OCI-LY7 (cell line): ENCODE measurements at places on chromosomes 2 and 18. TPM values are rescaled to one million over a fixed set of nuclear protein-coding genes. Genes with fewer than 3 reads are reported as not detected.

GRCh38 chr18:60596928-60597327 lies 224.4 kb upstream of the MC4R start:
- no peak for DNase-seq

DNA sequence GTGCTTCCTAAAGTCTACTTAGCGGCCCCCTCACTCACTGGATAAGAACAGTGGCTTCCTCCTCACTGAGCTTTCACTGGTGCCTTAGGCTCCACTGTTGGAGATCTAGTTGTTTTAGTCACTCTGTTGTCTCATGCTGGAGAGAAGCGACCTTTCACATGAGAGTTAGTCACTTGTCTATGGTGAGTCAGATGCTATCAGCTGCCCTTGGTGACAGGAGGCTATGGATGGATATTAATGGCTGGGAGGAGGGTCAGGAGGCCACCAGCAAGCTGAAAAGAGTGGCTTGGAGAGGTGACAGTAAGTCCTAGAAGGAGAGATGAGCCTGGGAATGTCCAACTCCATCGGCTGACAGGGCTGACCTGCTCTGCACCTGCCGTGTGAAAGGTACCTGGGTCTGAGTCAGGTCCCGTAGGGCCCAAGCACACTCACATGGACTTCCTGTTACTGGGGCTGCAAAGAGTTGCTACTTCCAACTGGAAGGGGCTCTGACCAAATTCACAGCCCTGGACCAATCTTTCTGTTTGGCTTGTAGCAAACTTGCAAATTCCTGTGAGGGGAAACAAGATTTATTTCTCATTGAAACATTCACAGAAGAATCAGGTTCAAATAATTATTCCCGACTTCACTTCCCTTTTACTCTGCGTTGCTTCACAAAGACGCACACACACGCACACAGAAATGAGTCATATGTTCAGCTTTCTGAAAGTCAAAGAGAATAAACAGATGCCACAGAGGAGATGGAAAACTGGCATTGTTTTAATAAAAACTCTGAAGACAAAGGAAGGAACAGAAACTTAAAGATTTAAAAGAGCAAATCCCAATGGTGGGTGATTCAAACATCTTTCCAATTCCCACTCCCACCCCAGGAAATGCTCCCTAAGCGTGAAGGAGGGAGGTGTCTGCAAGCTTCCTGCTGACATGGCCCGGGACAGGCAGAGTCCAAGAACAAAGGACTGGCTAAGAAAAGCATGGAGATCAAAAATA lies 203.5 kb upstream of the TWIST2 start:
- no peak for DNase-seq

- no peak for DNase-seq
Measured at GRCh38 chr2:42979416-42979869, 187.1 kb upstream of the HAAO start.

ACTG2 gene
- total RNA-seq: not detected in 2 replicates
